AG09309 (cell line): ENCODE measurements at places on chromosomes 2 and 18.

GRCh38 chr2:20431772-20432171 lies 15.1 kb upstream of the RHOB start:
- no peak for DNase-seq

GRCh38 chr2:179049546-179050311 lies at the start of gene CCDC141:
TSS of gene CCDC141 (minus strand) at chr2:179050137. CDS start at chr2:179049941, 196 bp downstream.
- no peak for DNase-seq

GRCh38 chr2:190722835-190723234 lies 74.0 kb downstream of the NAB1 start:
- DNase-seq = no peak

DNA sequence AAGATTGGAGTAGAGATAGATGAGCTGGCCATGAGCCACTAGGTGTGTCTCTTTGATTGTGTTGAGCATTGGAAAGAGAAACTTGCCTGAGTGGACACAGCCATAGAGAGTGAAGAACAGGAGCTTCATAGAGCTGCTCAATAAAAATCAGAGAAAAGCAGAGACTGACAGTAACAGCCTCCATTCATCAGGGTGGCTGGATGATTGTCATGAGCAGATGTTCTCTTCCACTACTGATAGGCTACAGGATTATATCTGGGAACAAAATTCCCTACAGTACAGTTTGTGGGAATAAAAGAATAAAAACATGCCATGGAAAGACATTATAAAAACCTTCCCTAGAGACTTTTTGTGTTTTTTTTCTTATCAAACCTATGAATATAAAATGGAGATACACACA lies 404.8 kb upstream of the ACVR2A start:
- DNase-seq = no peak

DNA sequence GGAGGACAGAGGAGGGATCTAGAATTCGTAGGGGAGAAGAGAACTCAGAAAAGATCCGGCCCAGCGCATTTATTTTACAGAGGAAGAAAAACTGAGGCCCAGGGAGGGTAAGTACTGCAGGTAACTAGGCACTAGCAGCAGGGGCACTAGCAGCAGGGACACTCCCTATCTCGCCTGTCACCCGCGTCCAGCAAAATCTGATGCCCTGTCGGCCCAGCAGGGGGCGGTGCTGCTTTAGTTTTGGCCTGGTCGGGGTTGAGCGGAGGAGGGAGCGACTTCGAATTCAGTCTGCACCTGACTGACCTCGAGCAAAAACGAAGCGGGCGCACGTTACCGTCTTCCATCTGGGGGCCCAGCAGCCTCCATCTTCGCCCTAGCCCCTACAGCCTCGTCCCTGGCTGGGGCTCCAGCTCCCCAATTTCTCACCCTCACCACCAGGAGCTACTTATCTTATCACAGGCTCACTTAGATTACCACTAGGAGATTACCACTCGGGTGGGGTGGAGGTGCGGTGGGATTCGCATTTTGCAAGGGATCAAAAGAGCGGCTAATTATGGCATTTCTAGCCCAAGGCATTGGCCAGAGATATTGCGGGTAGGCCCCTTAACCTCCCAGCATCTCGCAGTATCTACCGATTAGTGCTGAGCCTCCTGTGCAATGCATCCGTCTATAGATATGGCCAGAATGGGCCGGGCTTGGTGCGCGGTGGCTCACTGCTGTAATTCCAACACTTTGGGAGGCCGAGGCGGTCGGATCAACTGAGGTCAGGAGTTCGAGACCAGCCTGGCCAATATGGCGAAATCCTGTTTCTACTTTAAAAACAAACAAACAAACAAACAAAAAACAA lies 17.8 kb upstream of the CD8A start:
- DNase-seq = peak; percentile 3

- peak; percentile 40 for DNase-seq
Measured at GRCh38 chr2:235106874-235107639, 155.2 kb downstream of the SH3BP4 start.

- DNase-seq = peak; percentile 14
Measured at GRCh38 chr2:112547333-112547732, 5.1 kb downstream of the POLR1B start.

- no peak for DNase-seq
Measured at GRCh38 chr2:197460649-197461048, 7.3 kb downstream of the COQ10B start.

- DNase-seq = no peak
Measured at GRCh38 chr18:5455674-5456073, 88.1 kb downstream of the EPB41L3 start.
